OCI-M1 (cell line): ENCODE measurements at places on chromosomes 4 and X.
A peak's percentile ranks its signal among the peaks of the same experiment; 100 is the strongest.

DNA sequence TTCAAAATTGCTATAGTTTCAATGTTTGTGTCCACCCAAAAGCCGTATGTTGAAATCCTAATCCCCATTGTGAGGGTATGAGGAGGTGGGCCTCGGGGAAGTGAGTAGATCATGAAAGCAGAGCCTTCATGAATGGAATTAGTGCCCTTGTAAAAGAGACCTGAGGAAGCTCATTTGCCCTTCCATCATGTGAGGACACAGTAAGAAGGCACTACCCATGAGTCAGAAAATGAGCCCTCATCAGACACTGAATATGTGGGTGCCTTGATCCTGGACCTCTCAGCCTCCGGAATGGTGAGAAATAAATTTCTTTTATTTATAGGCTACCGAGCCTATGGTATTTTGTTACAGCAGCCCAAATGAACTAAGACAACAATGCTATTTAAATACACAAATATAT, 57.7 kb upstream of the EFHC2 start:
- peak; percentile 1 for DNase-seq

DNA sequence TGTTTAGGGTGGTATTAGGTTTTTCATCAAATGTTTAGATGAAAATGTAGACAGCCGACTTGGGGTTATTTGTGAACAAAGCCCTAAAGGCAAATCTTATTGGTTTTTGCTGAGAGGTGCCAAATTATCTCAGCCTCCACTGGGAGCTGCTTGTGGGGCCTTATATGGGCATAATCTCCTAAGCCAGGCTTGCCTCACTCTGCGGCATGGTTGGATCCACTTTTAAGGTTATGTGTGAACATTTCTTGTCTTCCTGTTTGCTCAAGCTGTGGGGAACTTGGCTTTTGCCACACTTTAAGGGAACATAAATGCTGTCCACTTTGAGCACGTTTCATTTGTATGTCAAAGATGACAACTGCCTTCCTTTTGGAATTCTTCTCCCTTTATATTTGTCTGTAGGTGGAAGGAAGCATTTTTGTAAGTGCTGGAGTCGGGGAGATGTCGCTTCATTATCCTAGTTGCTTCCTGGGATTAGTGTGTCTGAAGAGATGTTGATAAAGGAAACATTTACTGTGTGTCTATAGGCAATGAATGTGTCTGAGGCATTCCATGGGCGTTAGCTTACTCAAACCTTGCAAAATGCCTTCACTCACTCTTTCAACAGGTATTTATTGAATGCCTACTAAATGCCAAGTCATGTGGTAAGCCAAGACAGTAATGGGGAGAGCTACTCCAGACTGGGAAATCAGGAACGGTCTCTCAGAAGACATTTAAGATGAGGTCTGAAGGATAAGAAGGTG, 78.3 kb downstream of the SLC9A6 start:
- peak; percentile 3 for DNase-seq

GRCh38 chr4:39637586-39638353, 895 bp downstream of the SMIM14 start:
- peak; percentile 73 for DNase-seq

GRCh38 chr4:140943486-140944198, 187.5 kb upstream of the TBC1D9 start:
- no peak for DNase-seq

GRCh38 chr4:103786014-103786413, 66.2 kb upstream of the TACR3 start:
- peak; percentile 71 for DNase-seq

DNA sequence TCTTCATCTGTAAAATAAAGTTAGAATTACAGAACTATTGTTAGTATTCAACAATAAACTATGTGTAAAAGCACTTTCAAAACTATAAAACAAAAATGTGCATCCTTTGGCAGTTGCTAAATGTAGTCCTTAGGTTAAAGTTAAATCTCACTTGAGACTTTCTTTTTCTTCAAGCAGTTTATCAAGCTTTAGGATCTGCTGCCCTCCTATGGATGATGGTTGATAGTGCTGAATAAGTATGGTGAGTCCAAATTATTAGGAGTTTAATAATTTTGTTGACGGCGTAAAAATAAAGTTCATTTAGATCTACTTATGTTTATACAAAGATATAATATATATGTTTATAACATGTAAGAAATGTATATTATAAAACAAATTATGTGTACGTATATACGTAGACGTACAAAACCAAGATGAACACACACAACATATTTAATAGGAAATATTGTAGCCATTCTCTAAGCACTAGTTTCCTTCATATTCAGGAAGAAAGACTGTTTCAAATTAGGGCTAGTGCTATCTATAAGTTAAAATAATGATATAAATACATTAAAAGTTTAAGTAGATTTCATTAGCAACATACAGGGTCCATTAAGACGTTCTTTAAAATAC, 22.3 kb downstream of the UGT2A2 start:
- peak; percentile 72 for DNase-seq

DNA sequence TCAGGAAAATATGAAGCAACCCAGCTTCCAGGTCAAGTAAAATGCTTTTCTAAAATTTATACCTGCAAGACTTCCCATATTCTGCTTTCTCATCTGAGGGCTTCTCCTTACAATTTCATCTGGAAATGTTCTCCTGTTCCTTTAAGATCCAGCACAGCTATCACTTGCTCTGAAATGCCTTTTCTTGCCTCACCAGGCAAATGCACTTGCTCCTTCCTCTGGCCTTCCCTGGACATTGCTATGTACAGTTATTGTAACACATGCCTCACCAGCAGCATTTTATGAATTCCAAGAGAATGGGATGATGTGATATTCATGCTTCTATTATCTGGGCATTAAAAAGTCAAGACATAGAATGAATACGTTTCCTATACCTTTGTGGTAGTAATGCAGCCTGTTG, 842.1 kb upstream of the INTU start:
- DNase-seq: peak; percentile 42
